ENCODE measurements at places on chromosomes 5 and 9.

DNA sequence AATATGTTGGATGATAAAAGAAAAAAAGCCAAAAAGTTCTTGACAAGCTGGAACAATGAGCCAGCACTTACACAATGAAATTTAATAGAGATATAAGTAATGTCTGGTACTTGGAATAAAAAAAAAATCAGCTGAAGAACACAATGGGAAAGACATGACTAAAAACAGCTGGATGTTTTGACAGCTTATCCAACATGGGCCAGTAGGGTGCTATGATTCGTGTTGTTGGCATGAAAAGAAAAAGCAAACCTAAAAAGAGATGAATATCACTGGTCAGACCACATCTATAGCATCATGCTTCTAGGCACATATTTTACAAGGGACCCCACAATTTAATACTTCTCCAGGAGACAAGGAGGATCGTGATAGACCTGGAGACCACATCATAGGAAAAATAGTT lies 175.3 kb downstream of the ARL15 start:
- no peaks in the 10 kb centered on the region for H3K27me3 ChIP-seq
- no peak for DNase-seq
- no peaks in the 10 kb centered on the region for H3K36me3 ChIP-seq
- no peaks in the 10 kb centered on the region for H3K4me1 ChIP-seq

GRCh38 chr5:132099076-132099748 lies 25.6 kb downstream of the CSF2 start:
- peaks cover 35% of the 10 kb centered on the region for H3K4me1 ChIP-seq
- DNase-seq: no peak
- no peak overlapping the region for H3K4me3 ChIP-seq

DNA sequence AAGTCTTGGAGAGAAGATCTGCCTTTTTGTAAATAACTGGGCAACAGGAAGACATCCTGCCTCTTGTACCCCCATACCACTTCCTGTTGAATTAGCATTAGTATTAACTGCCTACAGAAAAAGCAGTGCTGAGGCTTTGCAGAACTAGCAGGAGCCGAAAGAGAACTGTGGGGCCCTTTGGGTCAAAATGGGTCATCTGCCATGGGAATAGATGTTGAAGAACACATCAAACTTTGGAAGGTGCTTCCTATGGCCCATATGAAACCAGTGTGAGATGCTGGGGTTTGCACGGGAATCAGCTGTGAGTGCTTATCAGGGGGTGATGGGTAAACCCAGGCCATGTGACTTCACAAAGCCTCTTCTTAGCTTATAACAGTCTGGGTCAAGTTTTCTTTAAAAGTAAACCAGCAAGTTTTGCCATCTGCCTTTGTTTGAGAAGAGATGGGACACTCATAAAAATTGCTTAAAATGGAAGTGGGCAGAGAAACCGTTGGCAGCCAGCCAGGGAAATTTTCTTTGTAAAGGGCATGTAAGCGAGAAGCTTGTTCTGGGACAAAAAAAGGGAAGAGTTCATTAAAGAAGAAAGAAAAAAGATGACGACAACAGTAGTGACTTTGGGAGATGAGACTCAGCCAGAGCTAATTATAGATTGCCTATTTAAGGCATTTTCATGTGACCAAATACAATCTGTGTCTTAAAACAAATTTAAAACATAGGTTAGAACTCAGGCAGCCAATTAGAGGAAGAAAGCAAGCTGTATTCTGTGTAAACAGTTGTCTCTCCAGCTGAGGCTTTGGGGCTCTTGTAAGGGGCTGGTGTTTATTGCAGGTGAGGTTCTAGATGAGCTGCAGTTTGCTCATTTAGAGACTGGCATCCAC lies 4.4 kb downstream of the SLC25A25 start:
- no peaks in the 10 kb centered on the region for H3K27me3 ChIP-seq
- no peaks in the 10 kb centered on the region for H3K36me3 ChIP-seq
- H3K4me1 ChIP-seq: peaks cover 21% of the 10 kb centered on the region
- peak overlapping the region; percentile 4 for H3K4me3 ChIP-seq

GRCh38 chr9:32200241-32200640 lies 184.2 kb upstream of the ACO1 start:
- H3K36me3 ChIP-seq: no peaks in the 10 kb centered on the region
- no peak for DNase-seq

- DNase-seq: peak; percentile 64
- peaks cover 24% of the 10 kb centered on the region for H3K36me3 ChIP-seq
- no peaks in the 10 kb centered on the region for H3K27me3 ChIP-seq
- no peak overlapping the region for H3K4me3 ChIP-seq
- H3K27ac ChIP-seq: peak overlapping the region; percentile 61
These were observed 17.8 kb downstream of the NANS start for GRCh38 chr9:98074115-98074990.

DNA sequence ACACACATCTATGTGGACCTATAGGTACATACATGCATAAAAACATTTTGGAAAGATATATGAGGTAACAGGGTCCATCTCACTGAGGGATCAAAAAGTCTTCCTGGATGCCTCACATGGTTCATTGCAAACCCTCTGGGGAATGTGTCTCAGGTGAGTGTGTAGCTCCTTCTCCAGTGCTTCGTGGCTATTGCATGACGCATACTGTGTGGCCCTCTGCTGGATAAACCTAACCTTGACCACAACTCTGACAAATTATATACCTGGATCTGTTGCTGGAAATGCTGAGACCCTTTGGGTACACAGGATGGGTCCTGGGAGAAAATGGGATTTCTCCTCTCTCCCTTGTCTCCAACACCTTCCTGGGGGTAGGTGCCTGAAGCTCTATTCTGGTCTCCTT lies 91.9 kb downstream of the JAKMIP2 start:
- H3K27ac ChIP-seq: no peak overlapping the region
- DNase-seq: peak; percentile 64
- no peak overlapping the region for H3K4me3 ChIP-seq
- H3K4me1 ChIP-seq: no peaks in the 10 kb centered on the region
- H3K36me3 ChIP-seq: no peaks in the 10 kb centered on the region

DNA sequence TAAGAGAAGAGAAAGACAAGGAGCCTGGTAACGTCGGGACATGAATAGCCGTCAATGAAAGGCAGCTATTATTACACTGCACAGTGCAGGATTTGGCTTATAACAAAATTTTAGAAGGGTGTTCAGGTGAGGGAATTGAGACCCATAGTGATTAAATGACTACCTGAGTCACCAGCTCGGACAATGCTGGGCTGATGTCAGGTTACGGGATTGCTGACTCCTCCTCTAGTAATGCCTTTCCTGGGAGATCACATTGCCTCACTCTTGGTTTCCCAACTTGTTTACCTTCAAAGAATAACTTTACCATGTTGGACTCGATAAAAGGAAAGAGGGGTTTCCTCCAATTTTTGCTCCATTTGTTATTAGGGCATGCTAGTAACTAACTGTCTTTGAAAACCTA lies 132.6 kb downstream of the GHR start:
- no peaks in the 10 kb centered on the region for H3K27me3 ChIP-seq
- H3K4me3 ChIP-seq: no peak overlapping the region
- peaks cover 10% of the 10 kb centered on the region for H3K4me1 ChIP-seq
- no peaks in the 10 kb centered on the region for H3K36me3 ChIP-seq
- peak overlapping the region; percentile 50 for H3K27ac ChIP-seq
- DNase-seq: peak; percentile 70

DNA sequence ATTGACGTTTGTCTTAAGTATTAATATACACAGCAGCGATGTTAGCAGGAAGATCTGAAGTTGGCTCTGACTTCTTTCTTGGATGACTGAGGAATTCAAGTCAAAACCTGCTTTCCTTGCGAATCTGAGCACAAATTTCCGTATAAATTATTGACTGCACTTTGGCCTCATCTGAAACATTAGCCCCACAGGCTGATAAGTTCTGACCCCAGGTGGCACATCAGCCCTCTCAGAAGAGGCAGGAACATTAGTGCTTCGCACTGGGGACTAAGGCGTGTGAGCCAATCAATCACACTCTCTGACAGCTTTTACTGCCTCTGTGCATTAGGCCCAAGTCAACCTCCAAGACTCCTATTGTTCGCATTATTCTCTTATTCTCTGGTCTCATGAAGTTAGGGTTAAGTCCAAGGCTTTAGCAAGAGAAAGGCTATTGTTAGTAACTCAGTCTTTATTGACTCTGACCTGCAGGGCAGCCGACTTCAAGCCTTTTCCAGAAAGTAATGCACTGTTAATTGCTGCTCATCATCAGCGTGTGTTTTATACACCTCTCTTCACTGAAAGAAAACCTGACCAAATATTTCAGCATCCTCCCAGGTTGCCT lies 84.2 kb downstream of the ZNF608 start:
- peaks cover 48% of the 10 kb centered on the region for H3K4me1 ChIP-seq
- no peak for DNase-seq
- peak overlapping the region; percentile 47 for H3K4me3 ChIP-seq
- H3K36me3 ChIP-seq: peaks cover 8% of the 10 kb centered on the region

- no peak overlapping the region for H3K27ac ChIP-seq
- H3K36me3 ChIP-seq: no peaks in the 10 kb centered on the region
- no peak for DNase-seq
- peaks cover 4% of the 10 kb centered on the region for H3K4me1 ChIP-seq
- H3K4me3 ChIP-seq: no peak overlapping the region
- peaks cover 17% of the 10 kb centered on the region for H3K27me3 ChIP-seq
These were observed 122.2 kb downstream of the TRPM6 start for GRCh38 chr9:74765481-74765971.

DNA sequence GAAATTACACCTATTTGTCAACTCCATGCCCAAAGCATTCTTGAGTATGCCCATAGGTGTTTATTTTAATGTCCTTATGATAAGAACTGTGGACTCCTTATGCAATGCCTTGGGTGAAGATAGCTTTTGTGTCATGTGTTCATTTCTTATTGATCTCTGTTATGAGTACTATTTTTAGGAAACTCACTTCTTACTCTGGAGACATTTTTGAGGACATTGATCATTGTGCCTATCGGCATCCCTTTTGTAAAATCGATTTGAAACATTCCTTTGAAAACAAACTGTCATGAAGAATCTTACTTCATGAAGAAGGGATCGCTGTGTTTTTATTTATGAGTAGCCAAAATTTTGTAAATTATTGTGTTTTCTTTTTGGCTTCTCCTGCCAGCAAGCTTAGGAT lies 257.3 kb downstream of the NTRK2 start:
- no peaks in the 10 kb centered on the region for H3K4me1 ChIP-seq
- no peak overlapping the region for H3K4me3 ChIP-seq
- DNase-seq: no peak
- H3K27me3 ChIP-seq: peaks cover 11% of the 10 kb centered on the region
- no peak overlapping the region for H3K27ac ChIP-seq

DNA sequence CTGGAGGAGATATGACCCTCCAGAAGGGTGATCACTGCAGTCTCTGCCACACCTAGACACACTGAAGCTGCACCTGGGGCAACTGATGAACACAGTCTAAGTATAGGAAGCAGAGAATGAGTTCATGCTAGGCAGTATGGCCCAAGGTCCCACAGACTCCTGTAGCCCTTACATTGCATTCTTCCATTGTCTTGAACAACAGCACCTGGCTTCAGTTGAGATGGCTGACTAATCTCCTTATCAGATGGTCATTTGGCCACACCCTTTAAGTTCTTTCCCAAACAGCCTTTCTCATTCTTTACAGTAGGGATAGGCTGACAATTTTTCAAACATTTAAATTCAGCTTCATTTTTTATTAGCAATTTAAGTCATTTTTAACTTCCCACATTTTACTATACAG lies 23.1 kb downstream of the CENPK start:
- H3K4me3 ChIP-seq: no peak overlapping the region
- H3K27ac ChIP-seq: no peak overlapping the region
- H3K27me3 ChIP-seq: no peaks in the 10 kb centered on the region

- H3K4me1 ChIP-seq: peaks cover 26% of the 10 kb centered on the region
- H3K27ac ChIP-seq: peak overlapping the region; percentile 58
- peak; percentile 74 for DNase-seq
- peak overlapping the region; percentile 0 for H3K4me3 ChIP-seq
- H3K36me3 ChIP-seq: peaks cover 20% of the 10 kb centered on the region
These were observed 8.4 kb downstream of the UBTD2 start for GRCh38 chr5:172274951-172275753.

GRCh38 chr5:62042007-62042406 lies 264.0 kb upstream of the KIF2A start:
- no peak overlapping the region for H3K4me3 ChIP-seq
- H3K4me1 ChIP-seq: no peaks in the 10 kb centered on the region
- peaks cover 6% of the 10 kb centered on the region for H3K36me3 ChIP-seq
- H3K27me3 ChIP-seq: no peaks in the 10 kb centered on the region
- DNase-seq: no peak
- no peak overlapping the region for H3K27ac ChIP-seq

DNA sequence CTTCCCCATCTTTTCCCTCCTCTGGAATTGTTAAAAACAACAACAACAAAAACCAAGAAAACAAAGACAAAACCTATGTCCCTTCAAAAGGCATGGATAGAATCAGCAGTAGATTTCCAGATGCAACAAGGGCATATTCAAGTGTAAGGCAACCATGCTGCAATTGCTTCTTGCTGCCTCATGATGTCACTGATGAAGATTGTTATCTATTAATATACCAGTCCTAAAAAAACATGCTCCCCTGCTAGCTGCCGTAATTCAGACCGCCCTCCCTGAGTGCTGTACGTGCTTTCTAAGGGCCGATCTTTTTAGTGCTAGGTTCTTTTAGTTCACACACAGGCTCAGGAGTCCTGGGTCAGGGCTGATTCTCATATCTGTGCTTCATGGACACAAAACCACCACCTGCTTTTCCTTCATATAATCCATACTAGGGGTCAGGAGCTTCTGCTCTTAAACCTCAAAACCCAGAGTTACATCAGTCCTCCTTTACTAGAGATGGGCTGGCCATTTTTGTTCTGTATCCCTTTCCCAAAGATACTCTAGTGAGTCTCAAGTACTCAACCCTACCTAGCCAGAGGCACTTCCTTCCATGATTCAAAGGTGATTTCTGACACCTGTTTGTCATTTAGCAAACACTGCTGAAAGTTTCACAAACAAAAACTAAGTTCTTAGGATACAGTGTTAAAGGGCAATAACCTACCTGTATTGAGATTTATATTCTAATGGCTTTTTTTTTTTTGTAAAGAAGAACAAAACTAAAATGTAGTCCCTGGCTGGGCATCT lies 82.1 kb downstream of the GIN1 start:
- no peak overlapping the region for H3K4me3 ChIP-seq
- no peaks in the 10 kb centered on the region for H3K4me1 ChIP-seq
- no peak for DNase-seq
- no peaks in the 10 kb centered on the region for H3K27me3 ChIP-seq
- H3K27ac ChIP-seq: no peak overlapping the region
- no peaks in the 10 kb centered on the region for H3K36me3 ChIP-seq

Measured in MCF 10A (cell line).